H9 (cell line): ENCODE measurements at places on chromosomes 3 and 15.

DNA sequence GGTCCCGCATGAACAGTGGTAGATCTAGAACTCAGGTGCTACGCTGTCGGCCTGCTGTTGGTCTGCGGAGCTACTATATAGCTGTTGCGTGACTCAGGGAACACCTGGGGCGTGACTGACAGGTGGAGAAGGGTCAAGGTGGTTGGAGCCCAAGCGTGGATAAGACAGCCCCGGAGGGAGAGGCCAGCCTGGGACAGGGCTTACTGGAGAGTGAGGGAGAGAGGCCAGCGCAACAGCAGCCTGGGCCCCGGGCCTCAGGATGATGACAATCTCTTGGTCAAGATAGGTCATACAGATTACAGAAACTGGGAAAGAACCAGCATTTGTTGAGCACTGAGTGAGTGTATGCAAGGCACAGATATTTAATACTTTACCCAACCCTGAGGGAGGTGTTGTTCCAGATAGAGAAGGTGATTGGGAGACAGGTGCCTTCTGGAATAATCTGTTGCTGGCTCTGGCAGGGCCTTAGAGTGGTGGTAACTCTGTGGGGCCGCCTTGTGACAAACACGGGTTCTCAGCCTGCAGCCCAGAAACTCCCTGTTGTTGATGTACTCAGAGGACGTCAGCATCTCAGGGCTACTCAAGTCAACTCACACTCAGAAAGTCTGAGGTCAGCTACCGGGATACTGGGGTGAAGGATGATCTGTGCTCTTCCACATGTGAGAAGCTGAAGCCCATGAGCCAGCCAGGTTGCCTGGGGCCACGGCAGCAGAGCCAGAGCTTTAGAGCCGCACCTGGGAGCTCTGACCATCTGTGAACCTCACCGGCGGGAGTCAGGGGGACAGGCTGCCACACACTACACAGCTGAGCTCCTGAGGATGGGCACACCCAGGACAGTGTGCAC lies 265.4 kb upstream of the HES1 start:
- peak; percentile 58 for DNase-seq

DNA sequence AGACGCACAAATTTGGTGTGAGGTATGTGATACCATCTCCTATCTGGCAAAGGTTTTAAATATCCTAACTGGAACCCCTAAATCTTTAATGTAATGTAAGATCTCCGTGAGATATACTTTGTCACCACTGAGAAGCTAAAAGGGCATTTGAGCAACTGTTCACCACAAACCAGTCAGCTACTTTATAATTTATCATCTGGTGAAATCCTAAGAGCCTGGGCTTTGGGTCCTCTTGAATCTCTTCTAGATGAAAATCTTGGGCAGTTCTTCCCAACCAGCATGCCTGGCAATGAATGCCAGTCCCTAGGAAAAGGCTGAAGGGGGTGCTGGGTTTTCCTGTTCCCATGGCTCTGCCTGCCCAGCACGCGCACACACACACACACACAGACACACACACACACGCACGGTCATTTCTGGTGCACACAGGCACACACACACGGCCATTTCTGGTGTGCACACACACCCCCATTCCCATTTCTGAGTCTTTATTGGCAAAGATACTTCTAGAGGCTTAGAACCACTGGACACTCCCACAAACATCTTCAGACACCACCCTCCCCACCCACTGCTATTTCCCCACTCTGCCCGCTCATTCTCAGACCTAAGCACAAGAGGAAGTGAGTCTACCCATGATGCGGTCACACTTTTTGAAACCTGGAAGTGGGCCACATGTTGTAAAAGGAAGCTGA lies 72.6 kb downstream of the MYO1E start:
- no peak for DNase-seq

DNA sequence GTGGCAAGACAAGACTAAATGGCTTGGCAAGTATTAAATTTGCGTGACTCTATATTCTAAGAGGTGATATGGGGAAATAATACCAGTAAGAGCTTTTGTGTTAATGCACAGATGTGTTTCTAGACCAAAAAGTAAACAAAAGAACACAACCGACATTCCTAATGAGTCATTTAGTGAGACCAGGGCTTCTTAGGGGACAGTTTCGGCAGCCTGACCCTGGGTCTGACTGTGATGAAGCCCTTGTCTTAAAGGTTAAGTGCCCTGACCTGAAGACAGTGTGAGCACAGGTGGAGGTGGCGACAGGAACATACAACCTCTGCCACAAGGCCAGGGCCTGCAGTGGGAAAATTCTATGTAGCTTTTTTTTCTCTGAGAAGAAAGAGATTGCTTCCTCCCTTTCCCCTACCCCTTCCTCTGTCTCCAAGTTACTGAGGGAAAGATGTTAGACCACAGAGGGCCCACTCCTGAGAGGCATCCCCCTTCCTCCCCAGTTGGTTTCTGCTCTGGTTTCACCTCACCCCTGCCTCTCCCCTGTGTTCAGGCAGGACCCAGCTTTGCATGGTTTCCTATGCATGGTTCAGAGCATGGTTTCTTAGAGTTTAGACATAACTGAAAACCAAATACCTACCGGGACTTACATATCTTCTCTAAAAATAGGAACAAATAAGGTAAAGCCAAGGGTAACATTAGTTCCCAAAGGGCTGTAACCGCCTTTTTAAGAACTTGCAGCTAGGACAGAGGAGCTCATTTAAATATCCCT lies 24.8 kb upstream of the CMTM7 start:
- DNase-seq: no peak

GRCh38 chr3:119359476-119360326 lies 65.5 kb downstream of the ARHGAP31 start:
- no peak for DNase-seq

DNA sequence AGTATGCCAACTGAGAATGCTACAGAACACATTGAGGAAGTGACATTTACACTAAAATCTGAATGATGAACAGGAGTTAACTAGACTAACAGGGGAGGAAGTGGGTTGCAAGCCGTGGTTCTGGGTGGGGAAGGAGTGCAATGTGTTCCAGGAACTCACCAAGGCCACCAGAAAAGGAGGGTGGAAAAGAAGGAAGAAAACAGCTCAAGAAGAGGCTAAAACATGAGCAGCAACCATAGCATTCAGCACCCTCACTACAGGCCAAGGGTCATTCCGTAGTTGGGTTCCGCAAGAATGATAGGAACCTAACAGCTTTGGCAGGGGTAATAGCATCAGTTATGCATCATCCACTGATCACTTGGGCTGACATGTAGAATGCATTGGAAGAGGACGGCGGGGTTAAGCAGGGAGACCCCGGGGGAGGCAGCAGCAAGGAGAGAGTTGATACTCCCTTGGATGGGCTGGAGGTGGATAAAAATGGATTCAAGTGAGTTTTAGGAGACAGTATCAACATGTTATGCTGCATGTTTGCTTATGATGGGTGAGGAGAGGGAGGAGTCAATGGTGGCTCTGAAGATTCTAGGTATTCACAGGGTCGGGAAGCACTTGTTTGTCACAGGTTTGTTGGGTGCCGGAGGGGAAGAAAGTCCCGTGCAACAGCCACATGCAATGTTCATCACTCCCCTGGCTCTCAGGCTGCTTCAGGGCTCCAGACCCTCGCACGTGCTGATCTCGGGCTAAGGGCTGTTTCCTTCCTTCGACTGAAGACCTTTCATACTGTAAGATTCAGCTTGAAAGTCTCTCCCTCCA lies 53.2 kb downstream of the LIPC start:
- DNase-seq: no peak

DNA sequence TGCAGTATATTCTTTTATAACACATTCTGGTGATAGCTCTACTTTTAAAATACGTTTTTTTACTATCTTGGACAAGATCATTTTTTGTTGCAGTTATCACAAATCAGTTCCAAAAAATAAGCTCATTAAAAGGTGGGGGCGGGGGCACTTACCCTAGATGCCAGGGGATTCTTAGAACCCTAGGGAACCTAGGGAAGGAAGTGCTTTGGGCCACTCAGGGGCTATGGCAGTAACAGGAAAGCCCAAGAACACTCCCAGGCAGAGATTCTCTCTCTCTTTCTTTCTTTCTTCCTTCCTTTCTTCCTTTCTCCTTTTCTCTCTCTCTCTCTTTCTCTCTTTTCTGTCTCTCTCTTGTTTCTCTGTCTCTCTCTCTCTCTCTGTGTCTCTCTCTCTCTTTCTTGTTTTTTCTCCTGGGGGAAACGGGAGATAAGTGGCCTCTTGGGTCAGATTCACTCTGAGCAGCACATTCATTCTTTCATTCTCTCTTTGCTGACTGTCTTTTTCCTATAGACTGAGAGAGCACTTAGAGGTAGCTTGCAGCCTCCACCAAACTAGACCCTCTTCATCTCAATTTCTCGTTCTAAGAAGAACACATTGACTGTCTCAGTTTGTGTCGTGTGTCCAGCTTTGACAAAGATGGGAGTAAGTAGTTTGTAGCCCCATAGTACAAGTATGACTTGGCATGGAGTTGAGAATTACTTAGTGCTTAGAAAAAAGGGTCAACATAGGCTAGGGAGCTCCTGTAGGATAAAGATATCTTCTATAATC lies 16.6 kb downstream of the SCAANT1 start:
- no peak for DNase-seq

- DNase-seq: peak; percentile 91
Observed at GRCh38 chr15:78739996-78740903, 71.0 kb downstream of the ADAMTS7 start.

- no peak for DNase-seq
Observed at GRCh38 chr3:36943601-36944000, 1.3 kb downstream of the TRANK1 start.

GRCh38 chr3:194548346-194549321 lies 61.8 kb upstream of the ATP13A3 start:
- no peak for DNase-seq

DNA sequence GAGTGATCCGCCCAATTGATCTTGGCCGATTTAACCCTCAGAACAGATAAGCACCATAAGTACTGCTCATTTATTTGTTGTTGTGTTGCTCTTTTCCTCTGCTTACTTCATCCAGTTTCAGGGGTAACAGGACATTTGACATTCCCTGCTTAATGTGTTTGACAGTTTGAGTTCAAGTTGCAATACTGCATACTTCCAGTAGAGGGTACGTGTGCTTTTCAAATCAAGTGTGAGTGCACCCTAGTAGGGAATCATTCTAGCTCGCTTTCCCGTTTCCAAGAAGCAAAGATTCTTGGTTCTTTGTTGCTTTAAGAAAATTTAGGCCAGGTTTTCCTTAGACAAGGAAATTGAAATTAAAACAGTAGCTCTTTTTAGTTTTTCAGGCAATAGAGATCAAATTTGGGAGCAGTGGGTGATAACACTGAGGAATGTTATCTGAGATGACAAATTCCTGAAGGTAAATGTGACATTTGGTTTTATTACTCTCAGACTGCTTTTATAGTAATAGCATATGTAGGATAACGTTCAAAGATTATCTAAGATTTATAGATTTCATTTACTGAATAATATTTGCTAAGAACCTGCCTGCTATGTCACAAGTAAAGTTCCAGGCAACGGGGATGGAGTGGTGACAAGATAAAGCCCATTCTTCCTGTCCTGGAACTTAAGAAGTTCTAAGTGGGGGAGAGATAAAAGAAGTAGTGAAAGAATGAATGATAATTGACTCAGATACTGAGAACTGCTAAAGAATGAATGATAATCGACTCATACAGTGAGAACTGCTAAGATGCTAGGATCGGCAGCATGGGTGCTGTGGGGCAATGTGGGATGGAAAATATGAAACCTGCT lies 73.3 kb downstream of the SYNPR start:
- no peak for DNase-seq

DNA sequence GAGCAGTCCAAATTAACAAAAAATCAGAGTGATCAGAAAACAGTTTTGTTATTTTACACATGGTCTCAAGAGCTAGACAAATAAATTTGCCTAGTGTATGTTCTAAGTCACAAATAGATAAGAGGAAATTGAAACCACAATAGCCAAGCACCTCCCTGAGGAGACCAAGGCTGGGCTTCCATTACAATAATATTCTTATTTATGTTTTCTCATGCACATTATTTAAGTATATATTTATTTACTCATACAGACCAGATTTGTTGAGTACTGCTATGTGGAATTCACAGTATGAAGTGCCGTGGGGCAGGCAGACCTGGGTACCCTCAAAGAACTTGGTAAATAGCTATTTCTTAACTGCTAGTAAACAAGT lies 242.3 kb upstream of the ICE2 start:
- no peak for DNase-seq

DNA sequence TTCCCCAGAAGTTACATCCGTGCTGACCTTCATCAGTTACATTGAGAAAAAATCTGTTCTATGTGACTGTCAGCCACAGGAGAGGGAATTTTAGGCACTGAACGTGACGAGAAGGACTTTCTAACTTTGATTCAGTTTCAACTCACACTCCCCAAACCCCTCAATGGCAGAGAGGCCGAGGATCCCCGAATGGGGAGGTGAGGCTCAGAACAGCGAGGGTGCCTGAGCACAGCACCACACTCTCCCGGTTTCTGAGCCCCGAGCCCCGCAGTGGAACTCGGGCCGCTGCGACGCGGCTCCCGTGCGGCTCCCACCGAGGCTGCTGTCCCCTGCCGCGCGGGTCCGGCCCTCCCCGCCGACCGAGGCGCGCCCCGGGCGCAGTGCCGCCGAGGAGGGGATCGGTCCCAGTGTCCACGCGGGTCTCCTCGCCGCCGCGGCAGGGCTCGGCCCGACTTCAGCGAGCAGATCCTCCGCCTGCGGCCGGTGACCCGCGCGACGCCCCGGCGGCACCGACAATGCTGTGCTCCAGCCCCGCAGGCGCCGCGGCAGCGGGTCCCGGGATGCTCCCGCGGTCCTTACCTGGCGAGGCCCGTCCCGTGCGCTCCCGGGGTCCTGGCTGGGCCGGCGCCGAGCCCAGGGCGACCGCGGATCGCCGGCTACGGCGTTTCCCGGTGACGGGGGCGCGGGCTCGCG lies 439 bp downstream of the CTXND1 start:
- DNase-seq: peak; percentile 38

DNA sequence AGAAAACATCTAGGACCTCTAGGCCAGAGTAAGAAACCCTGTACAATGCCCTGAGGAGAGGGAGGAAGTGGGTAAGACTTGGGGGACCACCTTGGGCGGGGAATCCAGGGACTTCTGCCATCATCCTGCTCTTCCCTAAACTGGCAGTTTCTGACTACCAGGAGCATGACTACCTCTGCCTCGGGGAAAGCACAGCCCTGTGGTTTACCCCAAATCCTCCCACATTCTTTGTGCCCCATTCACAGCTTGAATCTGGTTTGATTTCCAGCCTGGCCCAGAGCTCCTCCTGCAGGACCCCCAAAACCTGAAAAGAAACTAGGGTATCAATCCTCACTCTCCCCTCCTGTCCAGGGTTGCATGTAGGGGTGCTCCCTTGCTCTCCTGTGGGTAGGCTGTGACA lies 4.7 kb downstream of the C3orf18 start:
- no peak for DNase-seq

- DNase-seq: no peak
Observed at GRCh38 chr15:34301058-34301457, 36.5 kb downstream of the SLC12A6 start.

GRCh38 chr3:47851888-47852603 lies 49.1 kb downstream of the DHX30 start:
- DNase-seq: no peak
